Fibroblast of lung (primary cell): ENCODE measurements at places on chromosomes 3 and 15. TPM values are rescaled to one million over a fixed set of nuclear protein-coding genes. Genes with fewer than 3 reads are reported as not detected.
A peak's percentile ranks its signal among the peaks of the same experiment; 100 is the strongest.

DNA sequence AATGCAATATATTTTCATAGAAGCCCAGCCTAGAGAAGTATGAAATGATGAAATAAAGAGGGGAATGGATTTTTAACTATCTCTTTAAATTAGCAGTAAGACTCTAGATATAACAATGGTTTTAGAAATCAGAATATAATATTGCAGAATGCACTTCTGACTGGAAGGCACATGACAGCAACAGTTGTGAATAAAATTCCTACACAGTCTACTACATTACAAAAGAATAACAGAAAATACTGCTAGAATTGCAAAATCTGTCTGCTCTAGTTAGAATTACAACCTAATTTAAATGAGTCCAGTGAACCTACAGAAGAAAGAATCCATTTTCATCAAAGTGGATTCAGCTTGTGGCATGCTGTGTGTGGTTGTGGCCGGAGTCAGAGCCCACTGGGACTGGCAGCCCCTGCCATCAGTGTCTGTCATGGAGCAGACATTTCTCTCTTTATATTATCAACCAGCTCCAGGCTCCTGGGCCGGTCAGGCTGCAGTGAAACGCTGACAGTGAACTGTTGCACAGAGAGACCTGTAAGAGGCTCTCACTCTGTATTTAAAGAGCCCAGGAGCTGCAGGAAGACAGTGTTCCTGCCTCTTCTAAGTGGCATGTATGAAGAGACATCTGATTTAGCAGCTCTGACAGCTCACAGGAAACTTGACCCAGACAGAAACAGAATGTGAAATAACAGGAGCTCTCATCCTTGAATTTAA lies 1523.8 kb upstream of the CADM2 start:
- DNase-seq: no peak

DNA sequence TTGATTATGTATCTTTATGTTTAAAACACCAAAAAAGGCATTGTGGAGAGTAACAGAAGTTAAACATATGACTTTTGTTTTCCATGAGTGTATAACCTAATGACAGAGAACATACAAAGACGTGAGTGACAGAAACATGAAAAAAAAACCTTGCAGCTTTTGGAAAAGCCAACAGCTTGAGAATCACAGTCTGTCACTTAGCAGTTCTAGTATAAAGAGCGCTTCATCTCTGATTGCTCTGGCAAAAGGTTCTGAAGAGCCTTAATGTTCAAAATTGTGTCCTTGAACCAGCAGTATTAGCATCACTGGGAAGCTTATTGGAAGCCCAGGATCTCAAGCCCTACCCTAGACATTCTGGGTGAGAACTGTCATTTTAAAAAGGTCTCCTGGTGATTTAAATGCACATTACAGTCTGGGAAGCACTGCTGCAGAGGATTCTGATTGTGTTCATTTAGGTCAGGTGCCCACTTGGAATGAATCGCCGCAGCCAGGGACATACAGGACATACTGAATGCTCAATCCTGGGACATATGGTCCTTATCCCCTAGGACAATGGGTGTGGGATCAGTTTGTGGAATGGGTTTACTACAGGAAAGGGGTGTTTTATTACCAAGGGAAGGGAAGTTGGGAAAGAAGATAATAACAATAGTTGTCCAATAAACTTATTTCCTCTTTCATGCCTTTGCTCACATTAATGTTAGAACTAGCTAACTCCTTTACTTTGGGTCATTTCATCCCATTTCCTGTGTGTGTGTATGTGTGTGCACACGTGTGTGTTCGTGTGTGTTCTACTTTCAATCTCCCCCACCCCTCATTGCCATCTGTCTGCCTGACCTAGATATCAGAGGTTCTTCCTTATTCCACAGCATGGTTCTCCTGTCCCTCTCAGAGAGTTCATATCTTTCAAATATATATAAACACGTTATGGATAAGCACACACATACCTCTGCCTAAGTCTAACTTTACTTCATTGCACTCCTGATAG lies 55.0 kb downstream of the LRRC49 start:
- DNase-seq: no peak

DNA sequence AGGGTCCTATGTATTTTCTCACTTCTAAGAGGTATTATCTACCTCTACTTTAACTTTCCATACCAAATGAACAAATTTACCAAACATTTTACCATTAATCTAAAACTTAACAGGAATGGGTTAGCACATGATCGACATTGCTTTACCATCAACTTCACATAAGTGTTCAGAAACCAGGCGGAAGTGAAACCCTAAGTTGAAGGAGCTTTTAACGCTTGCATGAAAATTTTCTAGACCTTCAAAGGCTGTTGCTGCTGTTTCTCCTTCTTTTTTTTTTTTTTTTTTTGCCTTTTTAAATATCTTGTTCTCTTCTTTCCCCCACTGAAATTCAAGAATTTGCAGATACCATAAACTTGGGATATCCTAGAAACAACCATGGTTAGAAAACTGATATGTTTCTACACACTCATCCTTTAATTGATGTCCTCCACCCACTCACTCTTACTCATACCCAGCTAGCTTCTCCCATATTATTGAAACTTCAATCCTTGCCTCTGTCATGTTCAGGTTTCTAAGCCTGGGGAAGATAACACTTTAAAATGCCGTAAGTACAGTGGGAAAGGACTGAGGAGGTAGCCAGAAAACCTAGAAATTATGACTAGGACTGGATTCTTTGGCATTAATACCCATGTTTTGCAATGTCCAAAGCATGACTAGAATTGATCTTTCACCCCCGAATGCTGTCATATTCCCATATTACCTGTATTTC lies 24.7 kb downstream of the MYO5A start:
- no peak for DNase-seq

DNA sequence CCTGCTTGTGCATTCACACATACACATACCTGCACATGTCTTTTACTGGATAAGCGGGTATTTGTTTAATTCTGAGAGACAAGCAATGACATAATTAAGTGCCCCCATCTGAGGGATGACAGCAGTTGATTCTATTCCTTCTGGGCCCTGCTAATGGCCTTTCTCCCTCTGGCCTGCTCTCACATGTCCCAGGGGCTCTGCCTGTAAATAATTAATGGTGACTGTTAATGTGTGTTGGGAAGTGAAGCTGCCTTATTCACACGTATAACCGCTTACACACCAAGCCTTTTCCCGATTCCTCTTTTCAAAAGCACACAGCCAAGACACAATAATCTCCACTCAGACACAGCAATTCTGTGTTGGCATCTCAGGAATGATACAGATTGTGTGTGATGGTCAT lies 47.8 kb downstream of the LRRK1 start:
- no peak for DNase-seq

GRCh38 chr3:181487236-181487978 lies 224.3 kb upstream of the SOX2 start:
- DNase-seq: no peak

DNA sequence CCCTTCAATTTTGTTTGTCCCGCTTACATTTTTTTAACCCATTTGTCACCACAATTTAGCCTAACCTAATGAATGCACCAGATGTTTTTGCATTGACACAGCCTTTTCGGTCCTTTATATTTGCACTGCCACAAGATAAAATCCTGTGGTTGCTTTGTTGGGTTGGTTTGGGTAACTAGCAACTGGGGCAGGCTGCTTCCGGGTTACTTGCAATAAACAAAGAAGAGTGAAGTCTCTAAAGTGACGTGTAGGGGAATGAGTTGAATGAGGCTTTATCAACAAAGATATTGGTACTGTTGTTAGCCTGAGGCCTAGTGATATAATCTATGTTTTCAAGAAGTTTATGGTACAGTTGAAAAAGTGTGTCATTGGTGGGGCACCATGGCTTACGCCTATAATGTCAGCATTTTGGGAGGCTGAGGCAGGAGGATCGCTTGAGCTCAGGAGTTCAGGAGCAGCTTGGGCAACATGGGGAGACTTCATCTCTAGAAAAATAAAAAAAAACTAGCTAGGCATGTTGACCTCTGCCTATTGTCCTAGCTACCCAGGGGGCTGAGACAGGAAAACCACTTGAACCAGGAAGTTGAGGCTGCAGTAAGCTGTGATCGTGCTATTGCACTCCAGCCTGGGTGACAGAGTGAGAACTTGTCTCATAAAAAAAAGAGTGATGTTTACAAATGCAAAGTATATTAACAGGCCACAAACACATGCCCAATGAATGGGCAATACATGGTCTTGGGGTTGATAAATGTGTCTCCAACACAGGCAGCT lies 121.8 kb downstream of the OXSM start:
- DNase-seq: no peak

DNA sequence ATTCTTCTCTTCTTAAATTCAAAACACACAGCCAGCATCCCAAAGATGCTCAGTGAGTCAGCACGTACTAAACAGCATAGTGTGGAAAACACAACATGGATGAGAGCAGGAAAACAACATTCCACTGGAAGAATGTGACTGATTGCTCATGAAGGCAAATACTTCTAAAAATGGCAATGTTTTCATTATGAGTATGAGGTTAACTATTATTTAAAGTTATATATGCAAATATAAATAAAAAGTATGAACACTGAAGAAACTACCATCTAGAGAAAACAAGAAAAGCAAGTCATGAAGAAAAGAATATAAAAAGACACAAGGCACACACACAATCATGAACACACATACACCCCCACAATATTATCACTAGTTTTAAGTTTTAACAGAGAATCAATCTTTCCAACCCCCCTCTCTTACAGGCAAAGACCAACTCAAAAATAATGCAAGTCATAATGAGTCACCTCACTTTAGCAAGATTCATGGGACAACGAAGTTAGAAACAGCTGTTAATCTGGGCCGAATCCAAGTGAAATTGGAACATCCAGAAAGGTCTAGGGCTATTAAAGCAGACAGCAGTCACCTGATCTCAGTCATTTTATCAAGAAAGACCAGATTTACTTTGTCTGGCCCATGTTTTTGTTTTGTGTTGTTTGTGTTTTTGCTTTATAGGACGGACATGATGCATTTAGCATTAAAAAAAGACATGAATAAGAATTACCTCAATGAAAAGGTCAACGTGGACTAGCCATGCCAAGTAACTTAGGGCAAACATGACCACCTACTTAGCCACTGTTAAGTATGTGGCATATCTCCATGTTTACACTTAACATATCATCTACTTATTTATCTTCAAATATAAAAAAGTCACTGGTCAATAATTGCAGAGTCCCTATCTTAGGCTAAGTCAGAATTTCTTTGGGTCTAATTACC lies 18.1 kb downstream of the GBE1 start:
- DNase-seq: peak; percentile 99

- peak; percentile 32 for DNase-seq
These were observed 1.0 kb upstream of the GALNT15 start for GRCh38 chr3:16173283-16174025.

DNA sequence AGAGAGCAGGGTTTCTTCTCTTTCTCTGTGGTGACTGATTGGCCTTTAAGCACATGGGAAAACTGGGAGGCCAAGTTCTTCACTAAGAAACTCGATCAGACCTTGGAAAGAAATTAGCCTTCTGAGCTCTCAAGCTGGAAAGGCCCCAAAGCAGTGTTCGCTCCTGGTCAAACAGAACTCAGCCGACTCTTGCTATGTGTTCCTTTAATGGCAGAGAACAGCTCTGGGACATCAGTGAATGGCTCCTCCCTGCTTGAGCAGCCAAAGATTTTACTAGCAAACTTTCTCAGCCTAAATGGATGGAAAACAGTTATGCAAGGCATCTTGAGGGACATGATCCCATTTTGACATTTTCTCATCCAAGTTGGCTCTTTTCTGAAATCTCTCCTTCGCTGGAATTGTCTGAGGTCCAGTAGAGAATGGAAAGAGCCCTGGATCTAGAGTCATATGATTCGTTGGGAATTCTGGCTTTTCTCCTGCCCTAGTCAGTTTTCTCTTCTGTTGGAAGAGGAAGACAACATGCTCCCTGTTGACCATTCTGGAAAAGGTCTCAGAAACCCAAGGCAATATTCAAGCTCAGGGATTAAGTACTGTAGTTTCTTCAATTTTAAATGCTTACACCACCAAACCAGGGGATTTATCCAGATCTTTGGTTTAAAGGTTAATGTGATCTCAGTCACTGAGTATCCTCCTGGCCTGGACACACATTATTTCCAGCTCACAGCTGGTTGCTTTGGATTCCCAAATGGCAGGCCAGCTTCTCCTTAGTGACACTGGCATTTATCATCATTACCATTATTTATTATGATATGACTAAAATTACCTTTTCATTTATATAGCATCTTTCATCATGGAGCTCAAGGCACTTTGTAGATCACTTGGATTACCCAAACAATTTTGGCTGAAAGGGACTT lies 319.6 kb downstream of the AGBL1 start:
- no peak for DNase-seq

DNA sequence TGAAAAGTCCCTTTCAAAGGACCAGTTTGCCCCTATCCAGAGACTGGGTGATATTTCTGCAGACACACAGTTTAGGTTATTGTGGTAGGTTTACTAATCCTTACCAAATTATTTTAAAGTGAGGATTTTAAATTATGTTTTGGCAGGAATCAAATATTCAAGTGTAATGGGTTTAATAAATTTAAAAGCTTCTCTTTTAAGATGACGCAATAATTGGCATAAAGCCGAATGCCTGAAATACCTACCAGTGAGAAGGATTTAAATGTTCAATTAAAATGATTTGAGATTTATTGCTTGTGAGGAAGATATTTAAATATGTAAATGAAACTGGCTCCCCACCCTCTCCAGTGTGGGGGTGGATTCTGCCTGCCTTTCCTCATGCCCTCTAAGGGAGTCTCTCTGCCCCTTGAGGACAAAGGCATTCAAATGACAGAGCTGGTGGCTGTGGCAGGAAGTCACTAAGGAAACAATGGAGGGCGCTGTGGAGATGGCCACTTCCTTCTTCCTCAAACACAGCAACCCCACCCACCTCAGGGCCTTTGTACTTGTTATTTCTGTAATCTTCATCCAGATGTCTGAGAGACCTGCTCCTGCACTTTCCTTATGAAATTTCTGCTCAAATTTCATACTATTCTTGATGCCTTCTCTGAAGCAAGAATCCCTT lies 131.7 kb downstream of the TNIK start:
- peak; percentile 42 for DNase-seq

DNA sequence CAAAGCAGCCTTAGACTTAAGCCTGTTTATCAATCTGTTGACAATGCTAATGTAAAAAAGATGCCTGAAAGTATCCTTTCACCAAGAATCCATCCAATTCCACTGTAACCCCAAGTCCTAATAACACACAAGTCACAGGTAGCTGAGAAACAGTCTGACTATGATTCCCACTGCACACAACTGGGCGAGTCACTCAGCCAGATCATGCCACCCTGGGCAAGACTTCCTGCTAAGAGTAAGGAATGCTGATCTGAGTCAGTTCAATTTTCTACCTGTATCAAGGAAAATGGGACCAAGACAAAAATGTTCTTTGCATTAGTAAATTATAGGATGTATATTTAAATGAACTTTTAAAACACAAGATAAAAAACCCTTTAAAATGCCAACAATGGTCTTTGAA lies 33.3 kb downstream of the NPTN start:
- peak; percentile 43 for DNase-seq

DNA sequence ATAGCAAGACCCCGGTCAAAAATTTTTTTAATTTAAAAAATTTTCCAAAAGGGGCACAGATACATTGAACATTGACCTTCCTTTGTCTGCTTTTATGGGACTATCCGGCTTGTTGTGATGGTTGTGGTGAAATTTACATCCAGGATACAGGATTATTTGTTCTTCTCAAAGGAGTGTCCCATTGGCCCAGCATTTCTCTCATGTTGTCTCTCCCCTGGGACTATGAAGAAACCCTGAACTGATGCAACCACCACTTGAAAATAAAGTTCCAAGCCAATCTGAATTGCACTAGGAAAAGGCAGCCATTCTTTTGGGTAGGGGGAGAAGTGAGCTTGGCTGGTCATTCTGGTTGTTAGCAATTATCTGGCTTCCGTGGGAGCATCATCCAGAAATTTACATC lies 58.4 kb downstream of the PPARG start:
- no peak for DNase-seq

SLC12A1 gene
- not detected in 2 replicates for polyA plus RNA-seq

FGD5 gene
- 0.03 and 1.1 TPM in 2 replicates for polyA plus RNA-seq
